ENCODE measurements at places on chromosomes 7 and 10.

- DNase-seq, result no peak
These were observed 120.7 kb upstream of the FAM3C start for GRCh38 chr7:121516821-121517220.

GRCh38 chr7:1318661-1319060 lies 86.0 kb downstream of the UNCX start:
- no peak for DNase-seq

DNA sequence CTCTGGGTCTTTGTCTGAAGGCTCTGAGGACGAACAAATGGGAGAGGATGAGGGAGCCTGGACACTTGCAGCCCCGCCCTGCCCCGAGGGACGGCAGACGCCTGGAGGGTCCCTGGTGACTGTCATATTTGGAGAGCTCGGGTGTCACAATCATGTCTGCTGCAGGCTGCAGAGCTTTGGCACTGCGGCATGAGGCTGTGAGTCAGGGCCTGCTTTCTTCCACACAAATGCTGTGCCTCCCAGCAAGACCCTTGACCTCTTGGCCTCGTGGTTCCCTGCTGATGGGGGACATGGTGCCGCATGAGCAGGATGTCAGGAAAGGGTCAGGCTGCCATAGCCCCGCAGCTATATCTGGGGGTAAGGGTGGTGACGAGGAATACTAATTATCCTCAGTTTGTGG lies 64.9 kb upstream of the PPIF start:
- no peak for DNase-seq

DNA sequence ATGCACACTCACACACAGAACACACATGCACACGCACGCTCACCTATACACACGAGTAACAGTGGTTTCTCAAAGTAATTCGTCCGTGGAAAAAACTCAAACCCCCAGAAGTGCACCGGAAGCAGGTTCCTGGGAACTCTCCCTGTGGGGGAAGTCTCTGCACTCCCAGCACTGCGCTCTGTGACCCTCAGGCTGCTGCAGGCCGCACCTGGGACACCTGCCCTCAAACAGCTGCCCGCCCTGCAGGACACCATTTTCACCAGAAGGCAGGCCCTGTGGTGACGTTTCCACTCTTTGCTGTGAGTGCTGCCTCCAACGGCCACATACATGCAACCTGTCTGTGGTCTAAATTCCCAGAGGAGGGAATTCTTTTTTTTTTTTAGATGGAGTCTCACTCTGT lies 21.3 kb downstream of the YKT6 start:
- DNase-seq, result no peak

GRCh38 chr10:78774614-78774998 lies 294.2 kb upstream of the ZMIZ1 start:
- no peak for DNase-seq

DNA sequence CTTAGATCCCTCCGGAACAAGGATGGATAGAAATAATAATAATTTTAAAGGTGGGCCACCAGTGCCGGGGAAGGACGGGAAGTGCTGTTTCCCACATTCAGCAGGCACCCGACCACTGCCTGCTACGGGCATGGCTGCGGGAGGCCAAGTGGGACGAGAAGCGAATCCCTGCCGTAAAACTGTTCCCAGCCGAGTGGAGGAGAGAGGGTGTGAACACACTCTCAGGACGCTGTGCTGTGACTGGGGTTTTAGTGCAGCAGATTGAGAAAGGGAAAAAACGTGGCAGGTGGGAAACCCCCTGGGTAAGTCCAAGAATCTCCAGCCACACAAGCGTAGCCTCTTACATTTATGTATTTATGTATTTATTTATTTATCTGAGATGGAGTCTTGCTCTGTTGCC lies 158.8 kb downstream of the DNAJB6 start:
- no peak for DNase-seq

DNA sequence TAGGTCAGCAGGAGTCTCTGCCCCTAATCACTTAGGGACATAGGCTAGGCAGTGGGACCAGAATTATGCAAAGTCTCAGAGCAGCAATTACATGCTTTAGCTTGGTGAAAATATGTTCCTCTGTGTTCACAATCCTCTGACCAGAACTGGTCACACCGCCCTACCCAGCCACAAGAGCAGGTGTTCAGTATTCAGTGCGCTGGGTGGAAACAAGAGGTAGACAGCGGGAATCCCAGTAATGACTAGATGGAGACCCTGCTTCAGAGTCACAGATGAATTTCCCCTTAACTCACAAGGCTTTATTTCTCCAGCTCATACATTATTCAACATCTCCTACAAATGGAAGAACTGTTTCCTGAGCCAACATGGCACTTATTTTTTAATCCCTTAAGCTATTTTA lies 763.7 kb upstream of the POM121L12 start:
- DNase-seq, result no peak

GRCh38 chr7:87517136-87517815 lies 41.8 kb upstream of the ABCB4 start:
- DNase-seq, result no peak

DNA sequence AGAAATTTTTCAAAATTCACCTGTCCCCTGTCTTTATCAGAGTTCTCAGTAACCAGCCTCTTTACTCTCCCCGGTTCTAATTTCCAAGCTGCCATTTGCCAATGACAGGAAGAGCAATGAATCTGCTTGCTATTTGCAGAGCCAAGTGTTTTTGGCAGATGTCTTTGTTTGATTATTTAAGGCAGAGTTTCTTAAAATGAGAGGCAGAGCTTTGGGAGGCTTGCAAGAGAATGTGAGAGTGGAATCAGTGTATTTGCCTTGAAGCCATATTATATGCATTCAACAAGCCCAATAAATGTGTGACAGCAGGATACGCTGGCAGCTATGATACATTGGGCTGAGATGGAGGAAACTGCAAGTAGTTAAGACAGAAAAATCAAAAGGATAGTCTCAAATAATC lies 196.5 kb downstream of the PHF14 start:
- no peak for DNase-seq

DNA sequence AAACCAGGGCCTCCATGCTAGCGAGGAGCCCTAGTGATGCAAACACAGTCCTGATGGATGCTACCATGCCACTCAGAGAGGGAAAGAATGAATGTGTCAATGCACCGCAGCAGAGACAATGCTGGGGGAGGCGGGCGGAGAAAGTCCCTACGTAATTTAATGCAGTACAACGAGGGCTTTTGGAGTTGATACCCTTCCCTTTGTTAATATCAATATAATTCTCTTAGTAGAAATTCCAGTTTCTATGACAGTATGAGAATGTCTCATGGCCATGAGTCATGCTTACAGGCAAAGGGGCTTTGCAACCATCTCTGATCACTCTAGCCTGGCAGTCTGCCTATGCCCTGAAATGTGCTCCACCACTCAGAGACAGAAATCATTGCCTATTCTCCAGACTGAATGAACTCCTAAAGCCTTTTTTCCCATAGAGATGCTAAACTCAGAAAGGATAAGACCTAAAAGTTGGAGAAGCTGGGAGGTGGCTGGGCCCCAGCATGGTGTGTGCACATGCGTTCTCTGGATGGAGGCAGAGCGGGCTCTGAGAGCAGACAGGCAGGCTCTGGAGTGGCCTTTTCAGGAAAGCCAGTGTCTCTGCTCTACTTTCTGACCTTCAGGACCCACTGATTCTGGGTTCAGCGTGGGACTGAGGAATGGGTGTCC lies 20.3 kb upstream of the GIMAP2 start:
- peak; percentile 74 for DNase-seq

- DNase-seq, result peak; percentile 71
These were observed 11.1 kb downstream of the FAM53B start for GRCh38 chr10:124732931-124733570.

DNA sequence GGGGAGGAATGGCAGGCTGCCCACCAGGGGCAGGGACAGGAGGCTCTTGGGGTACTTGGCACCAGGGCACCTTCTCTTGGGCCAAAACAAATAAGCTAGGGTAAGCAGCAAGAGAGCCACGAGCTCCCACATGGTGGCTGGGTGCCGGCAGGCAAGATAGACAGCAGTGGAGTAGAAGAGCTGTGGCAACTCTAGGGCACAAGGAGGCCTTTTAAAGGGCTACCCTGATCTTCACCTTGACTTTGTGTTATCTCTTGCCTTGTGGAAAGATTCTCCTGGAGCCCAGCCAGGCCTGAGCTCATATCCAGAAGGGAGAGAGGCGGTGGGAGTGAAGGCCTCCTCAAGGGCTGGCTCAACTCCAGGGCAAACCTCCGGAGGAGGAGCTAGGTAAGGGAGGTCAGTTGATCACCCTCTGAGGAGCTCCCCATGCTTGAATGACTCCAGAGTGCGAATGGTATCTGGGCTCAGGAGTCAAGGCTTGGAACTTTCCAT lies at the start of gene CYP17A1:
TSS of gene CYP17A1 (minus strand) at position 184 of the 492 bp plus-strand sequence. CDS start at position 132, 52 bp downstream.
- no peak for DNase-seq

DNA sequence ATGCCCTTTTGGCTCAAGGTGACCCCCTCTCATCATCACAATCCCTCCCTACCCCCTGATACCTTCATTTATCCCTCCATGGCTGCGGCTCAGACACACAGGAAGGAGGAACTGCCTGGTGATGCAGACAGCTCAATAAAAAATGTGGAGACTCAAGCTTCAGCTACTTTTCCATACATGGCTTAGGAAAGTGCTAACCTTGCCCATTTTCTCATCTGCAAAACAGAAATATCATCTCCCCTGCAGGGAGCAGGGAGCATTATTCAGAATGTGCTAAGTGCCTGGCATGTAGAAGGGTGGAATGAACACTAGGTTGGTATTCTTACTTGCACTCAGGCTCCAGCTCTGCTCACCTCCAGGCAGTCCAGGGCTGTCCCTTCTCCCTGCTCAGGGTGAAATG lies 23.8 kb downstream of the CXCL12 start:
- no peak for DNase-seq

DNA sequence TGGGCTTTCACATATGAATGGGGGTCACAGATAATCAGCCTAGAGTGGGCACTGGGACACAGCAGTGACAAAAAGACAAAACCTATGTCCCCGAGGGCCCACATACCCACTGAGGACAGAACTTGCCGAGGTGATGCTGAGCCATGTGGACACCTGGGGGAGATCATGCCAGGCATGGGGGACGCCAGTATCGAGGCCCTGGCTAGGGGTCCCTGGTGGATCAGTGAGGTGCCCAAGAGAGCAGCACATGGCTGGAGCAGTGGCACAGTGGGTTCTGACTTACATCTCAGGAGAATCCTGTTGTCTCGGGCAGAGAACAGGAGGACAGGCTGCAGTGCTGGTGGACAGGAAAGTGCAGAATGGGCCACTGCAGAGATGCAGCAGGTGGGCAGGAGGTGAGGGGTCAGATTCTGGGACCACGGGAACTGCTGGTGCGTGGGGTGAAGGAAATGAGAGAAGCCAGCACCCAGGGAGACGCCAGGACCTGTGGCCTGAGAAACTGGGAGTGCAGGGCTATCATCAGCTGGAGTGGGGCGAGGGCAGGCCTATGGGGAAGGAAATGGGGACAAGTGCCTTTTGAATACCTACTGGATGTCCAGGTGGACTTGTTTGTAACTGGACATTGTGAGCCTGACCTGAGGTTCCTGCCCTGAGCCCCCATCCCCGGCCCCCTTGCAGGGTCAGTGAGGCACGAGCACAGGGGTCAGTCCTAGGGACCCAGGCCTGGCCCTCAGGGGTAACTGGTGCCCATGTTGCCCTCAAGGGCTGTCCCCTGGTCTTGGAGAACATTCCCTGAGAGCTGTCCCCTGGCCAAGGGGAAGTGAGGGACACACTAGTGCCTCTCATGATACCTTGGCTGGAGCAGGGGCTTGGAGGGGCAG lies 91.2 kb upstream of the RET start:
- DNase-seq, result no peak

DNA sequence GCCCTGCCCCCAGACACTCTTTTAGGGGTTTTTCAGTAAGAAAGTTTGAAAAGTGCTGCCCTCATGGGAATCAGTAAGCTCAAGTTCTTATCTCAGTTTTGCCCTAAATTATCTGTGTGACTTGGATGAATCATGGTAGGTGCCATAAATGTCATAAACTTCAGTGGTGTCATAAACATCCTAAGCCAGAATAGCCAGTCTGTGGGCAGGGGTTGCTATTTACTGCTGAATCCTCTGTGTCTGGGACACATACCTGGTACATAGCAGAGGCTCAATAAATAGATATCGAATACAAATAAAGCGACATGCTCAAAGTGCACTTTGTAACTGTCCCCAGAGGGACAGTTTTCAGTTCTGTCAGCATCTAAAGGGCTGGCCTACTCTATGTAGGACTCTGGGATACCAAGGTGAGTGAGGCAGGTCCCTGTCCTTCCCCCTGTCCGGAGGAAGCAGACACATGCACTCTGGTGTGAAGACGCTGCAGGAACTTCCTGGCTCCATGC lies 502.1 kb downstream of the RPS24 start:
- no peak for DNase-seq

- DNase-seq, result no peak
These were observed 13.7 kb downstream of the INPP5A start for GRCh38 chr10:132551093-132551807.

- no peak for DNase-seq
These were observed 9.5 kb downstream of the NCAPG2 start for GRCh38 chr7:158695056-158695455.

DNA sequence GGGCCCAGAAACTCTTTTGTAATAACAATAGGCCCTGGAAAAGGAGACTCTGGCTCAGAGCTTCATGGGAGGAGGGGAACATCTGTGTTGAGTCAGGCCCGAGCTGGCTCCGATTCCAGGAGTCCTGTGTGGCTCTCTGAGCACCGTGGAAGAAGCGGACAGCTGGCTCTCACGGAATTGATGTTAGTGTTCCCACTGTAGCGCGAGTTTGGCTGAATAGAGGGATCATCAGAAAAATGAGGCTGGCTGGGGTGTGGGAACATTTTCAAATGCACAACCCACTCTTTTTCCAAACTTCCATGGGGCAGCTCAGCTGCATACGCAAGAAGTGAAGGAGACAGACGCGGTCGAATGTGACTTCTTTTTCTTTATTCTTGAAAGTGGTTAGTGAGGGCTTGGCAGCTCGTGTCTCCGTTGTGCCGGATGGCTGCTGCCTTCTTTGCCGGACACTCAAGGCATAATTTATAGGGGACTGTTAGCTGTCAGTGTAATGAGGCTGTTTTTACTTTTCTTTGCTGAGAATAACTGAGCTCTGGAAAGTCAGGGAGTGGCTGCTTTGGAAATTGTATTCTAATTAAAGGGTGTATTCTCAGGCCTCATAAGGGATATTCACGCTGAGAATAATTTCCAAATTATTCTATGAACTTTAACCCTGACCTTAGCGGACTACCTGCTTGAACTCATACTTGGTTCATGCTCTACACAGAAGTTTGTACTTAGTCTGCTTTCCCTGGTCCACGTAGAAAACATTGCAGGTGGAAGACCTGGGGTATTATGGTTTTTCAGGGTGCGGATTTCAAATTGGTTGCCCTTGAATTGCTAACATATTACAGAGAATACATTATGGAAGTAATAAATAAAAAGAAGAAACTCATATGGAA lies 23.1 kb downstream of the MDFIC start:
- DNase-seq, result no peak

DNA sequence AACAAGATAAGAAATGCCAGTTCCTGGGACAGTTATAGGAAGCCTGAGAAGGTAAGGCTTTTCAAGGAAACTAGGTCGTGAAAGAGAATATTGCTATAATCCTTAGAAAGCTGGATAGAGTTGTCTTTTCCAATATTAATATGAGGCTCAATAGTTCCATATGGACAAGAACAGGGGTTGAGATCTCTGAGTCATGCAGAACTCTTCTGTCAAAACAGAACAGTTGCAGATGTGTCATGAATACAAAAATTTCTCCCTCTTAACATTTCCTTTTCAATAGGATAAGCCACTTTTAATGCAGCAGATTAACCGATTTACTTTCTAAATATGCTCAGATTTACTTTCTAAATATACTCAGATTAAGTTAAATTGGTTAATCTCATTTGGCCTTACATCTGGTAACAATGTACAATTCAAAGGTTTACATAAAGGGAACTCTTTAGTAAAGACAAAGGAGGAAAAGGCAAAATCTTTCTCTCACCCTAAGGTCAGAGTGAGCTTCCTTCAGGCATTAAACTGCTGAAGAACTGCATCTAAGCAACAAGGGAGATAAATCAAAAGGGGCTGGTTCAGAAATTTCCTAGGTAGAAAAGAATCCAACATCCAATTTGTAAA lies 104.7 kb upstream of the PCDH15 start:
- DNase-seq, result no peak

Measured in CD4-positive, alpha-beta T cell treated with Interleukin-4 for 4 hours (primary cell).